ENCODE measurements at places on chromosomes 11 and 22. TPM values are rescaled to one million over a fixed set of nuclear protein-coding genes. Genes with fewer than 3 reads are reported as not detected.

GRCh38 chr11:87454241-87454640, 416.5 kb downstream of the TMEM135 start:
- DNase-seq = no peak

DNA sequence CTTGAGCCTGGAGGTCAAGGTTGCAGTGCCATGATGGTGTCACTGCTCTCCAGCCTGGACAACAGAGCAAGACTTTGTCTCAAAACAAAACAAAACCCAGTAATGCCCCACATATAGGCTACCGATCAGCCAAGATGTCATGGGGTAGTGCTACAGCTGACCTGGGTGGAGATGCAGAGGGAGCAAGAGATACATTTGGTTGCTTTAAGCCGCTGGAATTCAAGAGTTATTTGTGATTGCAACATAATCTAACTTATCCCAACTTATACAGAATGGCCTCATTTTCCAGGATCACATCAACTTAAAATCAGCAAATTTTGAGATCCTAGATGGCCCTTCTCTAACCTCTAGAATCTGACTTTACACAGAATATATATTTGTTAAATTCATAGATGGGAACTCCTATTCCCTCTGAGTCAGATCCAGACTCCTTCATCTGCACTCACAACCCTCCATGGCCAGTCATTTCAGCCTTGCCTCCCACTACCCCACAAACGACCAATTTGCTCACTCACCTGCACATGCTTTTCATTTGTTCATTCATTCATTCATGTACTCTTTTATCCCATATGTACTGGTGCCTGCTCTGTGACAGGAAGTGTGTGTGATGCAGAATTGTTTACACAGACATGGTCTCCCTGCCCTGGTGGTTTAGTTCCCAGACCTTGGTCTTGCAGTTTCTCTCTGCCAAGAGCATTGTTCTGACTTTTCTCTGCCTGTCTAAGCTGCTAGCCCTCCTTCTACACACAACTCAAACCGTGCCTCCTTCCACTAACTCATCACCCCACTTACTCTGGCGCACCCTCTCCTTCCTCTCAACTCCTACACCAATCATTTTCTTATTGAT, 24.1 kb upstream of the APLNR start:
- DNase-seq = no peak

- DNase-seq = no peak
Measured at GRCh38 chr22:25656724-25657123, 85.3 kb upstream of the MYO18B start.

DNA sequence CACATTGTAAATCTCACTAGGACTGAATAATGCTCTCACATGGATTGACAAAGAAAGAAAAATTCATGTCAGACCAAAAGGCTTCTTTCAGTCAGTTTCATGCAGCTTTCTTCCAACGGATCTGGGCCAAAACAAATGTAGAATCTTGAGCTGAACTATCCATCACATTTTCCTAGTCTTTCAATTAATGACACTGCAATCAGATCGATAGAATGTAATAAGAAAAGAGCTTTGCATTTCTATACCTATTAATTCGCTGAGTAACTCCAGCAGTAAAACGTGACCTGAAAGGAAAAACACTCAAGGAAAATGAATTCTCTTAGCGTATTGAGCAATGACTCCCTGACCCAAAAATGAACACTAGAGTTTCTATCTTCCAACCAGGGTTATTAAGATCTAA, 194.8 kb upstream of the BLID start:
- no peak for DNase-seq

DNA sequence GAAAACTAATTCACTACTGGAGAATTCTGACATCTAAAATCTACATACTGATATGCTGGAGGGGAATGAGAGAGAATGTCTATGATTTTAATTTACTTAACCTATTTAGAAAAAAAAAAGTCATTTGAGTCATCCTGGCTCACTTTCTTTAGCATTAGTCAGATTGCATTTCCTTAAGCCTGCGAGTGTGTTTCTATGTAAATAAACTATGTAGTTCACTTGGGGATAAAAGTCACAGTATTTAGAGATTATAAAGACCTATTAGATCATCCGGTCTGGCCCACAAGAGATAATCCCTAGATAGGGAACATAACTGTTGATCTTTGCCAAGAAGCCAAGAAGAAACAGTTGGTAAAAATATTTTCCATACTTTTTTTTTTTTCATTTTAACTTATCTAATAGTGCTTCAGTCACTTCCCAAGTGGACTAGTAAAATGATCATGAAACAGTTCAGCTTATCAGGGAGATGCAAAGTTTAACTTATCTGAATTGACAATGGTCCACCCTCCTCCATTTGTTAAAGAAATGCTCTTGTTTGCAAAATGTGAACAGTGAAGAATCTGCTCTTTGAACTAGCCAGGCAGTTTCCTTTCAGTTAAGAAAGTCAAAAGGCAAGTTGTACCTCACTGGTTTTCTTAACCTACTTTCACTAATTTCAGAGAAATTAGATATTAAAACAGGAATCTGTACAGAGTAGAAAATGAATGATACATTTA, 21.2 kb upstream of the BLID start:
- no peak for DNase-seq

- DNase-seq = no peak
Measured at GRCh38 chr11:44011797-44012196, 36.0 kb upstream of the ACCSL start.

DNA sequence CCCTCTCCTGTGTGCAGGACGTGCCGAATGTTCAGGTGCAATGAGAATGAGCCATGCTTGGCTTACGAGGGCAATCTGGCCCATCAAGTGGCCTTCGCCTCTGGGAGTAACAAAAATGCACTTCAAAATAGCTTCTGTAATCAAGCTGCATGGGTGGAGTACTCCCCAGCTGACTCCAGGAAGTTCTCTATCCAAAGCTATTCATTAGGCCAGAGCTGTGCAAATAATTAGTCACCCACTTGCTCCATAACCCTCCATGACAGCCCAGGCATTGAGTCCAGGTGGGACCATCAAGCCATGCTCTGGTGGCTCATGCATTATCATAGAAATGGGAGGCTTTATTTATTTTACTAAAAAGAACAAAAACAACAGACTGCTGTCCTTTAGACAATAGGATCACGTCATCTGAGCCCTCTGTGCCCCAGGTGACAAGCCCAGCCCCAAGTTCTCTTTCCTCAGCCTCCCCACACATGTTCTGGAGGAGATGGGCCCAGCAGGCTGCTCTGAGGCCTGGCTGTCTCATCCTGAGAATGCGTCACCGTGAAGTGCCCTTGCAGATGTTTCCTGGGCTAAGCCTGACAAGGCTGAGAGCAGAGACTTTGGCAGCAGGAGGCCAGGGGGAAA, 244.7 kb downstream of the ETS1 start:
- no peak for DNase-seq

- DNase-seq = no peak
Measured at GRCh38 chr11:18710545-18710944, 12.0 kb downstream of the TMEM86A start.

GRCh38 chr22:39103431-39103830, 6.4 kb downstream of the APOBEC3H start:
- no peak for DNase-seq

GRCh38 chr11:67498544-67498972, 6.6 kb downstream of the PITPNM1 start:
- peak; percentile 76 for DNase-seq

- no peak for DNase-seq
Measured at GRCh38 chr11:47225552-47226400, 11.0 kb downstream of the DDB2 start.

- DNase-seq = peak; percentile 41
Measured at GRCh38 chr11:65655570-65656332, 7.0 kb downstream of the RELA start.

GRCh38 chr11:69848201-69848600, 29.0 kb upstream of the FGF3 start:
- DNase-seq = no peak

DNA sequence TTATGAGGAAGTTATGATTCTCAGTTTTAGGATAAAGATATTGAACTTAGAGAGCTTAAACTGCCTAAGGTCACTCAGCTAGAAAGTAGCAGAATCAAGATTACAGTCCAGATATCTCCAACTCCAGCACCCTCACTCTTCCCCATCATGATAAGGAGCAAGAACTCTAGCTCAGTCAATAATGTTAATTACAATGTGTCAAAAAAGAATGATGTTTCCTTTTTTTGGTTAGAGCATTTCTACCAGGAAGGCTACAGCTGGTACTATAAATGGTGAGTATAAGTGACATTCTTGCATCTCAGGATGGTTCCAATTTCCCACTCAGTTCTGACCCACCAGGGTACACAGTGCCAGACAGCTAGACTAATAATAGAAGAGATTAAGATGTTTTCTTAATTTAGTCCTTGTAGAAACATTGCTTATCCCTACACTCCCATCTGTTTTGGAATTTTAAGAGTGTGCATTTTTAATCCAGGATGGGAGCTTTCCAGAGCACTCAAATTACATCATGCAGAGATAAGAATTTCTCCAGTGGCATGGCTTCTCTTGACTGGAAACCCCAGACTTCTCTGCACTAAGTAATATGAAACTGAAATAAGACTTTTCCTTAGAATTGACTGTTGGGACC, 21.6 kb upstream of the BBOX1 start:
- DNase-seq = no peak

GRCh38 chr11:93823210-93823609, 27.2 kb downstream of the VSTM5 start:
- no peak for DNase-seq

DNA sequence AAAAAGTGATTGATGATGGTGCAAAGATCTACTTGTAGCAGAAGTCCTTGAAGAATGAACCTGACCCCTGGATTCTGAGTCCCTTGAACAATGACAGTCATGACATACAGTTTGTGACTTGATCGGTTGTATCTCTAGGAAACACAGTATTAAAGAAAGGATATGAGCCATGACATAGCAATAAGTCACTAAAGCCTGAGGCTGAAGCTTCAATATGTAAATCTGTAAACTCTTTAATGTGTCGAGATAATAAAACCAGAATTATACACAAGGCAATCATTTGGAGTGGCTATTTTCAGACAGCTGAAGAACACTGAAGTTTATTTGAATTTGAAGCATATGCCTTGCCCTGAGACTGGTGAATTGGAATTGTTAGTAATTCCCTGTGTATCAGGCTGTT, 911.5 kb upstream of the RAG2 start:
- no peak for DNase-seq

GRCh38 chr22:48444320-48445112, 1383.2 kb downstream of the BRD1 start:
- peak; percentile 55 for DNase-seq

DNA sequence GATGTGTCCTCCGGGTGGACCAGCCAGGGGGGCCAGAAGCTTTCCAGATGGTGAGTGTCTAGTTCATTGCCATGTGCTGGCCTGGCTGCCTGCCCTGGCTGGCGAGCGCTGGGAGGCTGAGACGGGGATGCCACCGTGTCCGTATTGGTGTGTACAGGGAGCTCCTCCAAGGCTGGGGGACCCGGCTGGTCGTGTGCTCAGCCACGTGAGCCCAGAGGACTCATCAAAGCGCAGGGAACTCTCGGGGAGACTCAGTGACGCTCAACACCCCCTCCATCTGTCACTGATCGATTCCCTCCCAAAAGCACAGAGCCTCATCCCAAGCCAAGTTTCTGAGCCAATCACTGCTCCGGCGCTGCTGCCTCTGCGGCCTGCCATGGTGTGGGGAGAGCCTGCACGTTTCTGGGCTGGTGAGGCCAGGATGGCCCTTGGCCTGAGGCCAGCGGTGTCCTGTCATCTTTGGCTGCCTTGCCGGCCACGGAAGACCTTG, 423.7 kb downstream of the SHANK2 start:
- DNase-seq = no peak

DNA sequence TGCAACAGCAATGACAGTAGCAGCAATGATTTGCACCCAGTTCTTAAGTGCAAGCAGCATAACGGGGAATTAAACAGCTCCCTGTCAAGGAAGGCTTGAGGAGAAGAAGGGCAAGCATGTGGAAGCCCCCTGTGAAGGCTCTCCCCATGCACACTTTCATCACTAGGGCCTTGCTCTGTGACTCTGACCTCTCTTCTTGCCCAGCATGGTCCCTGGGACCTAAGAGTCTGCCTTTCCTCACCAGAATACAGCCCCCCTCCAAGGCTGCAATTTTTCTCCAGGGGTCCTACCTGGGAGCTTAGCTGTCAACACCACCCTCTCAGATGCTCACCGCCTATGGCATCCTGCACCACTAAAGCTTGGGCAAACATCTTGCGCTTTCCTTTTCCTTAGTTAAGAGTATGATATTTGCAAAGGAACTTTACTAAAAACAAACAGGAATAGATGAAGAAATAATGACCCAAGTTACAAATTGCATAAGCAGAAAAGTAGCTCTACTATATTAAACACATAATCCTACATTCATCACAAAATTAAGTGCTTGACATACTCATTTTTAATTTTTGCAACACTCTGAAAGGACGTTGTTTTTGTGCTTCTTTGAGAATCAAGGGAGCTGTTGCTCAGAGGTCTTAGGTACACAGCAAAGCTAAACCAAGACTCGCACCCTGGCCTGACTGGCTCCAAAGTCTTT, 187.6 kb downstream of the ADAMTS15 start:
- DNase-seq = no peak

Gene CSKMT
- 11.7 TPM for total RNA-seq

Gene ROBO3
- total RNA-seq = 15.7 TPM

Gene ART5
- total RNA-seq = not detected

Gene HPS4
- total RNA-seq = 35.6 TPM

Gene A4GALT
- total RNA-seq = 62.1 TPM

Gene UQCR10
- total RNA-seq = 41.4 TPM

Gene TMPRSS13
- total RNA-seq = 0.45 TPM

Gene OR52I1
- not detected for total RNA-seq

Gene GSTT2B
- 23.9 TPM for total RNA-seq
